ENCODE measurements at places on chromosomes 4 and X. TPM values are rescaled to one million over a fixed set of nuclear protein-coding genes. Genes with fewer than 3 reads are reported as not detected.

DNA sequence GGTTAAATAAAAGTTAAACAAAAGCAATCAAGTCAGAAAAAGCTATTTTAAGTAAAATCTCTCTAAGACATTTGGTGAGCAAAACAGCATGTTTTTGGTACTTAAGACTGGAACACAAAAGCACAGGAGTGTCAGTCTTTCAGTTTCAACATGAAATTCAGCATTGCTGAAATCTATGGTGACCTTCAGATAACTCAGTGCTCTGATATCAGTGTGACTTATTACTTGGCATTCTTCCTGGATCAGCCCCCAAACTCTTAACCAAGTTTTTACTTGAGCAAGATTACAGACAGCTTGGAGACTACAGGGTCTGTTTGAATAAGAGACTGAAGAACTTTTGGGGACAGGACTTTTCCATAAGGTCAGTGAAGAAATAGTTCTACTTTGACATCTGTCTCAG lies 437.2 kb downstream of the RAPGEF2 start:
- DNase-seq = no peak

DNA sequence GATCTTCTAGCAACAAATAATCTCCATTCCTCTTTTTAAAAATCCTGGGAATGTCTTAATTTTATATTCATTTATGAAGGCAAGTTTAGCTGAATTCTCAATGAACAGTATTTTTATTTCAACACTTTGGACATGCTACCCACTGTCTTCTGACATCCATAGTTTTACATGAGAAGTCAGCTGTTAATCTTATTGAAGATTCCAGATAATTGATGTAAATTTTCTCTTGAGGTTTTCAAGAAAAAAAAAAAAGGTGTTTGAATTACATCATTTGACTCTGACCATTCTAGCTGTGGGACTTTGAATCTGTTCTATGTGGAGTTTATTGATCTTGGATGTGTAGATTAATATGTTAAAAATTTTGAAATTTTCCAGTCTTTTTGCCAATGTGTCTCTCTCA lies 28.0 kb downstream of the PDHA2 start:
- peak; percentile 6 for DNase-seq

DNA sequence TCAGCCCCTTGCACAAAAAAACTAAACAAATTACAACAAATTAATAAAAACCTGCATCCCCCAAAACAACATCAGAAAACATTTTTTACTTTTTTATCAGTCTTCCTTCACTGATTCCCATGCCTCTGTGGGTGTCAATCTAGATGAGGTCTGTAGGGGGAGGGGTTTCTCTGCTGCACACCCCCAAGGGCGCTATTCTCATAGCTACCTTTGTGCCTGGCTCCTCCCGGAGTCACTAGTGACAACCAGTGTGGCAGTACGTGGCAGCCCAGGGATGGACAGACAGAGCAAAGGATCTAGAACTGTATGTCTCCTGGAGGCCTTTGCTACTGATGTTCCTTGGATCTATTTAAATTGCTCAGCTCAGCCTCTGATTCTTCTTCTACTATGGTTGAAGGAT lies 228.1 kb upstream of the ANXA3 start:
- no peak for DNase-seq

Gene SAGE1
- not detected for polyA plus RNA-seq

DNA sequence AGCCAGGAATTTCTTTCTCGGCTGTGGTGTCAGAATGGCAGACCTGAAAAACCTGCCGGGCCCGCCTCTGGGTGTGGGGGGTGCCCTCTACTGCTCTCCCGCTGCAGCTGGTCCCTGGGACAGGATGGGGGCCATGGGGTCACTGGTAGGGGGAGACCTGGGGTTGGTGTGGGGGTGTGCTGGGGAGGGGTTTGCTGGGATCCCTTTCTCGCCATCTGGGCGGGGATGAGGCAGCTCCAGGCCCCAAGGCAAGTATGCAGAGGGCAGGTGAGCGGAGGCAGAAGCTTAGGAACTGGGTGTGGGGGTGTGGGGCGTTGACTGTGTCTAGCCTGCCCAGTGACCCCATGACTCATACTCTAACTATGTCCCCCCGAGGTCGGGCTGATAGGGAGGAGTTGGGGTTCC lies 884 bp downstream of the CCDC120 start:
- no peak for DNase-seq

- no peak for DNase-seq
Observed at GRCh38 chr4:98748609-98749008, 90.2 kb upstream of the TSPAN5 start.

GRCh38 chr4:20030108-20030507 lies 221.6 kb upstream of the SLIT2 start:
- no peak for DNase-seq

GRCh38 chrX:44019911-44020310 lies 46.7 kb upstream of the NDP start:
- DNase-seq = no peak

DNA sequence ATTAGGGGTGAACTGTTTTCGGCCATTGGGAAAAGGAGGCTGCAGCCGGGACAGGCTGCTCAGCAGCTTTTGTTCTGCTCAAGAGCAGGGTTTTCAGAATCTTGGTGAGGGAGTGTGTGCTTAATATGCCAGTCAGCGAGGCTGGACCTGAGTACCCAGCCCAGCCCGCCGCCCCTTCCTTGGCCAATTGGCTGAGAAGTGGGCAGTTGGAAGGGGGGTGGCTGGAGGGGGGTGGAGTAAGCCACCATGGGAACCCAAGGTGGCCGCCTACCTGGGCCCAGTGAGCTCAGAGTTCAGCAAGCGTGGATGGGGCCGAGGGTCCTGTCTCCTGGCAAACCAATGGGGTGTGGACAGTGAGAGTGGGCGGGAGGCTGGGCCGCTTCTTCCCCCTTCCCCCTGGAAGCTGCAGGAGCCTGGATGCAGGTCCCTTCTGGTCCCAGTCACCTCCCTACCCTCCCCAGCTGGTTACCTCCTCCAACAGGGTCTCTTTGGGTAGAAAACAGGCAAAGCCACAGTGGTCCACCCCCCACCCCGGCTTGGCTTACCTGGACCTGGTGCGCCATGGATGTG lies 52.5 kb downstream of the SORCS2 start:
- no peak for DNase-seq

DNA sequence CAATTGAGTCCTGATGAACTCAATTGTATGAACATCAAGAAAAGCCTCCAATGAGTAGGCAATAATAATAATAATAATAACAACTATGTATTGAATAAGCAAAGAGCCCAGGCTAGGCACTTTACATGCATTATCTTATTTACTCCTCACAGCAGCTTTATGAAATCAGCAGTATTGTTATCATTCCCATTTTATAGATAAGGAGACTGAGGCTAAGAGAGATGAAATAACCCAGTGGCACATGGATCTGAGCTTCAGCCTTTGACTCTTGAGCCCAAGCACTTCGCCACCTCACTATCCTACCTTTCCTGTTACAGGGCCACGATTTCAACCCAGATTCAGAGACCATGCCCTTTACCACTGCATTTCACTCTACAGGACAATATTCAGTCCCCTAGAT lies 3.2 kb downstream of the RAB33A start:
- no peak for DNase-seq

DNA sequence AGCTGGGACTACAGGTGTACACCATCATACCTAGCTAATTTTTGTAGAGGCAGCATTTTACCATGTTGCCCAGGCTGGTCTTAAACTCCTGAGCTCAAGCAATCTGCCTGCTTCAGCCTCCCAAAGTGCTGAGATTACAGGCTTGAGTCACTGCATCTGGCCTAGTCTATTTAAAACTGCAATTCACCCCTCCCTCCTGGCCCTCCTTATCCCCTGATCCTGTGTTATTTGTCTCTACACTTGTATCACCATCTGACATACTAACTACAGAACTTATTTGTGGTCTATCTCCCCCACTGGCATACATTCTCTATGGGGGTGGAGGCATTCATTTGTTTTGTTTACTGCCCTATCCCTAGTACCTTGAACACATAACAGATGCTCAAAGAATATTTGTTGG lies 23.7 kb downstream of the CC2D2A start:
- no peak for DNase-seq

Measured in left kidney (tissue), 8 donors.